ENCODE measurements at places on chromosomes 3 and 15.

DNA sequence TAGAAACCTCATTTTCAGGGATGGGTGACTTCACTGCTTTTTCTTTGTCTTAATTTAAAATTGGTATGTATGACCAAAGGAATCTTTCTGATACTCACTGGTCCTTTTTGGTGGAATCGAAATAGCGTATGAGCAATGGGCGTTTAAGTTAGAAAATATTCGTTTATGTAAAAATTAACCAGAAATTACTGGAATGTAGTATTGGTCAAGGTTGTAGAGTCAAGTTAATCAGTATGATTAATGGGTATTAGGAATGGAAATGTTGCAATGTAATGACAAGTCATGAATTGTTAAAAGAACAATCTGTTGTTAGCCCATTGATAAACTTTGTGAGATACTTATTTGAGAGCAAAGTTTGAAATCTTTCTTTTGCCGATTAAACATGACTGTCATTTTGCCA, 36.9 kb downstream of the AKAP13 start:
- DNase-seq = no peak

DNA sequence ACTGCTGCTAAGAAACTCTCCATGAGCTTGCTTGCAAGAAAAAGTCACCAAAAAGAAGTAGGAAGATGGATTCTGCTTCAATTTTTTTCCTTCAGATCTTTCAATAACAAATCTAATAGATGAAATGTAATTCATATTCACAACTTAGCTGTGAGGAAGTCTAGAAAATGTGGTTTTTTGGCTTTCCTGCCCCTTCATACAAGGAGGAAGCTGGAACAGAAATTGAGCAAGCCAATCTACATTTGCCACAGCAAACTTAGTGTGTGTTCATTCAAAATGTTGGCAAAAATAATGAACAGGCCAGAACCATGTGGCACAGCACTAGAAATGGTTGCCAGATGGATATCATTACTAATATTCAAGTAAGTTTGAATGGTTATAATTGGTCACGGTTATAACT, 93.2 kb upstream of the NEDD4 start:
- DNase-seq = no peak

GRCh38 chr15:50790778-50791453, 25.4 kb upstream of the SPPL2A start:
- DNase-seq = no peak

GRCh38 chr3:51681453-51681852, 10.4 kb downstream of the TEX264 start:
- no peak for DNase-seq

- no peak for DNase-seq
These were observed 45.3 kb upstream of the C3orf80 start for GRCh38 chr3:160179906-160180305.

GRCh38 chr15:100671858-100672543, 69.6 kb downstream of the ASB7 start:
- no peak for DNase-seq

DNA sequence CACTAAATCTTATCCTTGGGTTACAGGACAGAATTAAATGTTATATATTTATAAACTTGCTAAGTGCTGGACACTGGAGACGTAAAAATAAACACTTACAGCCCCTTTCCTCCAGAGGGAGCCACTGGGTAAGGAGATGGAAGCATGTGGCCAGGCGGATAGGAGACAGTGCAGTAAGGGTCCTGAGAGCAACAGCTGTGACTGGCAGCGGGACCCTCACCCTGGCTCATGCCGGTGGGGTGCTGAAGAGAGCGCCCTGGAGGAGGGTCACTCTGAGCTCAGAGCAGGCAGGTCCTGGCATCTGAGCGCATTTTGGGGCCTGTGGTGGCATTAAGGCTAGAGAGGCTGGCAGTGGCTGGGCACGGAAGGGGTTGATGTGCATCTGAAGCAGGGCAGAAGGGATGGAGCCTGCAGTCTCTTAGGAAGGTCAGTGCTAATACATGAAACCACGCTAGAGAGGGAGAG, 16.0 kb downstream of the SEC61A1 start:
- no peak for DNase-seq

DNA sequence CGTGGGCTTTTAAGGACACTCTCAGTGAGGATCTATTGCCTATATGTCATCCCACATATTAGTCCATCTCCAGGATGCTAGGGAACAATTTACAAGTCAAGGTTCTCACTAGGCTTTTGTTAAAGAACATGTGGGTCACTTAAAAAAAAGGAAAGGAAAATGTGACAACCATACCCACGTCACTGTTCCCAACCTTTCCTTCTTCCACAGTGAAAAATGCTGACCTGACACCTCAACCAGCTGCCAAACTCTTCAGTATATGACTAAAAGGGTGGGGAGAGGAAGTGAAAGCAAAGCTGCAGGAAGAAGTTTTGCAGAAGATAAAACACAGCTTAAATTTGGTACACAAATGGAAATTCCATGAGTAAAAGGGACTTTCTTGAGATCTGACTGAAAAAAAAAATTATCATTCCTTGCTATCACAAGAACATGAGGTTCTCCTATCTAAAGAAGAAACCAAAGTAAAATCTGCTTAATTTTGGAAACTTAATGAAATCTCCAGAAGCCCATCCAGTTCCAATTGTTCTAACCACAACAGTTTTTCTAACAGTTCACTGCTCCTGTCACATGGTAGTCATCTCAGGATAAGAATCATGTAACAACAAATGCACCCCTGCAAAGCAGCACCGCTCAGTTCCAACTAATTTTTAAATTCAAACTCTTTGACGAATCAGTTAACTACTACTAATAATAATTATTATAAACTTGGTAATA, 117.0 kb upstream of the TSPAN3 start:
- peak; percentile 10 for DNase-seq

DNA sequence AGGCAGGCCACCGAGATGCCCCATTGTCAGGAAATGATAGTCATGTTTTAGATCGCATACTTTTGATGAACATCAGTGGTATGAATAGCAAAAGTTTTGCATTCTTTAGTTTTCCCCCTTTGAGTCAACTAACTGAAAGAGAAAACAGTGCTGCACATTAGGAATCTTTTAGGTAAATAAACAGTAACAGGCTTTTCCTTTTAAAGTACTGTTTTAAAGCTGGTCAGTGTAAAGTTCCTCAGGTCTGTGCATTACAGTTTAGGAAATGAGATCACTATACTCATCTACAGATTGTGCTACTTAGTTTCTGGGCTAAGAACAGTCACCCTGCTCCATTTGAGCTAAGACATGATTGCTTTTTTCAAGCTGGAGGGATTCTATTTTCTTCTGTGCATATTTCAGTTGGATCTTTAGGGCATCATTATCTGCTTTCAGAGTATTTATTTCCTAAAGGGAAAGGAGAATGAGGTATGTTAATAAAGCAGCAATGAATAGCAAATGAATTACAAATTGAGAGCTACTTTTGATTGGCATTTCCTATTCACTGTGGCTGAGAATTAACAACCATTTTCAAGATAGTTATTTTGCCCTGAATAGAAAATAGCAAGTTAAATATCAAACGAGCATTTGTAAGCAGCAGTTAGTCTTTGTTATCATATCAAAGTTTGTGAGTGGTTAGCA, 36.5 kb downstream of the FAM98B start:
- DNase-seq = peak; percentile 27

DNA sequence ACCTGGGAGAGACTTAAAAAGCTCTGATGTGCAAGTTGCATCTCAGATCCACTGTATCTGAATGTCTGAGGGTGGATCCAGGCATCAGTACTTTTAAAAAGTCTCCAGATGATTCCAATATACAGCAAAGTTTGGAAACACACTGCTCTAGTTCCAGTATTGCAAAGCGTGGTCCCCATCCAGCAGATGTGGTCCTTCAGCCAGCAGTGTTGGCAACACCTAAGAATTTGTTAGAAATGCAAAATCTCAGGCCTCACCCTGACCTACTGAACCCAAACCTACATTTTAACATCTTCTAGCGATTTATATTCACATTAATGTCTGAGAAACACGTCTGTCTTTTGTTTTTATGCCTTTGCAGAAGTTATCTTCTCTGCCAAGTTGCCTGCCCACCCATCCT, 32.2 kb upstream of the SGO1 start:
- no peak for DNase-seq

GRCh38 chr3:153070511-153070868, 91.5 kb upstream of the RAP2B start:
- no peak for DNase-seq

- no peak for DNase-seq
These were observed 10.3 kb downstream of the STARD5 start for GRCh38 chr15:81313686-81314085.
